ENCODE measurements at places on chromosomes 7 and 10.

GRCh38 chr7:84790882-84791281 is 396.0 kb downstream of the SEMA3D start:
- DNase-seq: no peak

- peak; percentile 15 for DNase-seq
Measured at GRCh38 chr10:125868372-125868975, 12.6 kb downstream of the DHX32 start.

DNA sequence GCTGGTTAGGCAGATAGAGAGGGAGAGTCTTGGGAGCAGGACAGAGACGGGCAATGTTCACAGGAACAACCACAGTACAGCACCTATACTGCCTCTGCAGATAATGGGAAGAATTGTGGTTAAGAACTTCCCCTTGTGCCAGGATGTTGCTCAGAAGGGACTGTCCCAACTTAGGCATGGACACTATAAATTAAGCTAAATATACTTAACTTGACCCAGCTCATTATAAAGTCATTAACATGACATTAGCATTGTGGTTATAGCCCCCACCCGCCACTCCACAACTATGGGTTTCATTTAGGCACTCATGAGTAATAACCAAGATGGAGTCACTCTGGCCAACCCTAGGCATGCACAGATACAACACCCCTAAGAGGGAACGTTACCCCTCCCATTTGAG is 310.9 kb upstream of the NRG3 start:
- DNase-seq: no peak

DNA sequence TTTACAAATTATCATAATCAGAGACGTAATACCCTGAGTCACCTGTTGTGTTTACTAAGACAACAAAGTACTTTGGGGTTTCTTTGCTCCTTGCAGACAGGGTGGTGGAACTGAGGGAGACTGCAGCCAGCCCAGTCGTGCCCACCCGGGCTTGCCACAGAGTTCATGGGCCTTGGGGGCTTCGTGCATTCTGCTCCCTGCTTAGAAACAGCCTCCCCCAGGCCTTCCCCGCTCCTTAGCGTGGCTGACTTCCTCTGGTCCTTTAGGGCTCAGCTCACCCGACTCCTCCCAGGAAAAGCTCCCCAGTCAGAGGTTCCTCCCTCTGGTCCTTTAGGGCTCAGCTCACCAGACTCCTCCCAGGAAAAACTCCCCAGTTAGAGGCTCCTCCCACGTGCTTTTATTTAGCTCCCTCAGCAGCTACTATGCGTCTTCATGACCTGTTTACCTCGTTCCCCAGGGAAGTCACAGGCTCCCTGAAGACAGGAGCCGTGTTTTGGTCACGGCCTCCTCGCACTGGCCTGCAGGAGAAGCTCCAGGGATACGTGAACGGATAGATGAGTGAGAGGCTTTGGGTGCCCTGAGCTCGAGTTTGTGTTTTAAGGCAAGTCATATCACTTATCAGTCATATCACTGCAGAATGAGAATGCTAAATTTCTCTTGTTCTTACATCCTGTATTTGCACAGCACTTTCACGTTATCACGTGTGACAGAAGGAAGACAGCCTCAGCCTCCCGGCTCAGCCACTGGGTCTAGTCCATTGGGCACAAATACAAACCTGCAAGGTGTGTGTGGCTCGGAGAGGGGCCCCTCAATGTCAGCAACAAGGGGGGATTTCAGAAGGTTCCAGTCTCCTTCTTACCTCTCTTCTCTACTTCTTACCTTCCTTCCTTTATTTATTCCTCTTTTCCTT is 52.7 kb upstream of the VIPR2 start:
- DNase-seq: peak; percentile 22

GRCh38 chr10:19412531-19412930 is 363.9 kb downstream of the MALRD1 start:
- DNase-seq: no peak

- no peak for DNase-seq
Measured at GRCh38 chr10:107425931-107426553, 261.5 kb upstream of the SORCS1 start.

DNA sequence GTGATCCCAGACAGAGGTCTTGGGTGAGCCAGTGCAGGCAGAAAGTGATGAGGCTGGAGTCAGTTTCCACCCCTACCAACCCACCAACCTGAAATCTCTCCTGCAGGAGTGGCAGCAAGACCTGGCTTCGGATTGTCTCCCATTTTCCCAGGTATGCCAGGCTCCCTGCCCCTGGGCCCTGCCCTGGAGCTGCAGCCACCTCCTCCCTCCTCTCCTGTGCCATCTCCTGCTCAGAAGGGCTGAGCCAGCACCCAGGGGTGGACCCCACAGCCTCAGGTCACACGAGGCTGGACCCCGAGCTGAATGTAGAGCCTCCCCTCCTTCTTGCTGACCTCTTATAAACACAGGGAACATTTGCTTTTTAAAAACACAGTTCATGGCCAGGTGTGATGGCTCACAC is 17.0 kb upstream of the LIMK1 start:
- no peak for DNase-seq

DNA sequence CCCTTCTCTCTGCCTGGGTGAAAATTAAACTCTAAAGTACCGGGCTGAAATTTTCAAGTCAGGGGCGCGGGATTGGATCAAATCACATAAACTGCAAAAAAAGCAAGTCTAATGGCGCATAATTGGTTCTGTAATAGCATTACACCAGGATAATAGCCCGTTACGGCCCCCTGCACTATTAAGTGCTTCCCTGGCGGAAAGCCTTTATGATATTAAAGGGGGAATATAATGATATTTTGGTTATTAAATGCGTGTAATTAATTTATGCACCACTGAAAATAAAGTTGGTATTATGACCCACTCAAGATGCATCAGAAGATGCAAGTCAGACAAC is 744 bp upstream of the DRGX start:
- DNase-seq: no peak

DNA sequence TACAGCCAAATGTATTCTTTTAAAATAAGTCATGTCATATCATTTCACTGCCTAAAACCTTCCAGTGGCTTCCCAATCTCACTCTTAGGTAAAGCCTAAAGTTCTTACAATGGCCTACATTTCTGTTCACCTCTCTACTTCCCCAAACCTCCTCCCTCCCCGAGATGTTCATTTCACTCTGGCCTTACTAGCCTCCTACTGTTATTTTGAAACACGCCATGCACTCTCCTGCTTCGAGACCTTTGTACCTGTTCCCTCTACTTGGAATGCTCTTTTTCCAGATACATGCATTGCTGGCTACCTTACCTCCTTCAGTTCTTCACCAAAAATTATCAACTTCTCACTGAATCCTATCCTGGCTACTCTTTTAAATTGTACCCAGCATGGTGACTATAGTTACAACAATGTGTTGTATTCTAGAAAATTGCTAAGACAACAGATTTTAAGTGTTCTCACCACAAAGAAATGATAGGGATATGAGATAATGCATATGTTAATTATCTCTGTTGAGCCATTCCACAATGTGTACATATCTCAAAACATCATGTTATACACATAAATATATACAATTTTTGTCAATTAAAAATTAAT is 50.6 kb upstream of the STRIP2 start:
- DNase-seq: no peak

GRCh38 chr10:69352569-69353264 is 64.0 kb downstream of the TACR2 start:
- DNase-seq: no peak

DNA sequence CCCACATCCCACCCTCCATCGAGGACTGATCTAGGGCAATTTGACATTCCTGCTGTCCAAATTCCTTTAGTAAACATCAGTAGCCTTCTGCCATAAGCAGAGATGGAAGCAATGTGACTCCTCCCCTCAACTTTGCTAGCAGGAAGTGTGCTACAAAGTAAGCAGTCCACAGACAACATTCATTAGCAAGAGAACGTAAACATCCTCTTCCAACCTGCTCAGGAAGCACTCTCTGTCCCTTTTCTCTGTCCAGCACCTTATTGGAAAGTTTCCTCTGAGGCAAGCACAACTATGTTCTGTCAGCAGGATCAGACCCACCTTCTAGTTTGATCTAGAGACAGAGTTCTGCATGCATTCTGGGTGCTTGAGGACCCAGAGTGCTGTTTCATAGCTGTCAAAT is 48.1 kb upstream of the LRGUK start:
- DNase-seq: no peak

DNA sequence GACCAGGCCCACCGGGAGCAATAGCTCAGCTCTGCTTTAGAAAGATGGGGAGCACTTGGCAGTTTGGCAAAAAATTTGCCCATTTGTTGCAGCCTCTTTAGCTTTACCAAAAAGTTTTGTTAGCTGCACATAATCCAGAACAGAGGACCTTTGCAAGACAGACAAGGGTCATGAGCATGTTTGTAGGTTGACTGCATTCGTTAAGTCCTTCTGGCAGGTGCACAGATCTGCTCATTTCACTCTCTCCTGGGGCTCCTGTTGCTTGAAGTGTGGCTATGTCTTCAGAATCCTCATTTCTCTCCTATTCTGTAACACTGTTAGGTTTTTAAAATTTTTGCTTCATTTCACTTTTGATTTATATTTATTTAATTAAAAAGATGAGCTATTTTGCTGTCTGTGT is 96.8 kb downstream of the MYOF start:
- DNase-seq: no peak

- no peak for DNase-seq
Measured at GRCh38 chr10:85026878-85027467, 698.6 kb downstream of the CCSER2 start.

DNA sequence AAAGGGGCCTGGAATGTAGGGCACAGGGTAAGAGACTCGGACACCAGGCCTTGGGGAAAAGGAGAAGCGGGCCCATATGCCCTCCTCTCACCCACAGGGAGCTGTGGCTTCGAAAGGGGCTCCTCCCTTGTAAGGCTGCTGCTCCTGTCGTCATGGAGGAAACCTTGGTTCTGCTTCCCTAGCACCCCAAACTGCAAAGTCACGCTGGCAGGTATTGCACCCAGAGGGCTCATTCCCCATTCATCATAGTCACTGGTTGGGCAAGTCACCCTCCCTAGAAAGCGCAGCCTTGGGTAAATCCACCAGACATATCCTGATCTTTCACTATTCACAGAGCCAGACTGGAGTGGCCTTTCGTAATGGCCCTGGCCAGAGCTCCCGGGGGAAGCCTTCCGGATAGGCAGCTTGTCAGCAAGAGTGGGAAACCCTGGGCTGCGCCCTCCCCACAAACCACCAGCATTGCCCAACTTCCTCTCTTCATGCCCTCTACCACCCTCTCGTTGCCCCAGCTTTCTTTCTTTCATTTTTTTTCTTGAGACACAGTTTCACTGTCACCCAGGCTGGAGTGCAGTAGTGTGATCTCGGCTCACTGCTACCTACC is 121.0 kb downstream of the HIP1 start:
- no peak for DNase-seq

GRCh38 chr10:102675666-102676533 is 31.6 kb downstream of the TRIM8 start:
- no peak for DNase-seq

All from GM12891 (cell line).